ENCODE measurements at places on chromosomes 12 and 14.

DNA sequence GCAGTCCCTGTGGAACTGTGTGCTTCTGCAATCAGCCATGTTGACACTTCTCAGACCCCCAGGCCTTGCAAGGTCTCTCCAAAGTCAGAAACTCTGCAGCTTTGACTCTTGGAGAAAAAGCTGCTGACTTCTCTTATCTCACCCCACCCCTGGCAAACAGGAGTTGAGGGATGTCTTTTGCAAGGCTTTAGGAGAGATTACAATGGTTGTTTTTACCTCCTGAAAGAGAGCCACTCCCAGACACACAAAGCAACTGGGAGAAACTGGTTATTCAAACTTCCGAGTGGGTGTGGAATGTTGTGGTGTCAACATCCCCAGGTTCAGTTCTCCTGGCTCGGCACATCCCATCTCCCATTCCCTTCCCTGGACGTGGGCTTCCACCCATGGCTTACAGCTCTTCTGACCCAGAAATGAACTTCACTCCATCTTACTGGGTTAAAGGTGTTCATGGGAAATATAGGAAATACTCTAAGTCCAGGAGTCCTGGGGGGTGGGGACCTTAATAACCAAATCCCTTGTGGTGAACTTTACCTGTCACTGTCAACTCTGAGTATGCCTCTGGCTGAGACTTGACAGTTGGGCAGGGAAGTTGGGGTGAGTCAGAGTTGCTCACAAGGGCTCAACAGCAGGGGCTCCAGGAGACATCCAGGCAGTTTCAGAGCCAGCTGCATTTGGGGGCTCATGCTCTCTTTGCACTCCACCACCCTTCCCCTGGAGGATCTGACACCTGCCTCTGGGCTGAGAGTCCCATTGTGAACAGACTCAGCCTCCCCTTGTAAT lies 41.9 kb downstream of the CCDC177 start:
- no peak for DNase-seq

GRCh38 chr12:21656905-21657325 lies 727 bp downstream of the LDHB start:
- no peak for DNase-seq

DNA sequence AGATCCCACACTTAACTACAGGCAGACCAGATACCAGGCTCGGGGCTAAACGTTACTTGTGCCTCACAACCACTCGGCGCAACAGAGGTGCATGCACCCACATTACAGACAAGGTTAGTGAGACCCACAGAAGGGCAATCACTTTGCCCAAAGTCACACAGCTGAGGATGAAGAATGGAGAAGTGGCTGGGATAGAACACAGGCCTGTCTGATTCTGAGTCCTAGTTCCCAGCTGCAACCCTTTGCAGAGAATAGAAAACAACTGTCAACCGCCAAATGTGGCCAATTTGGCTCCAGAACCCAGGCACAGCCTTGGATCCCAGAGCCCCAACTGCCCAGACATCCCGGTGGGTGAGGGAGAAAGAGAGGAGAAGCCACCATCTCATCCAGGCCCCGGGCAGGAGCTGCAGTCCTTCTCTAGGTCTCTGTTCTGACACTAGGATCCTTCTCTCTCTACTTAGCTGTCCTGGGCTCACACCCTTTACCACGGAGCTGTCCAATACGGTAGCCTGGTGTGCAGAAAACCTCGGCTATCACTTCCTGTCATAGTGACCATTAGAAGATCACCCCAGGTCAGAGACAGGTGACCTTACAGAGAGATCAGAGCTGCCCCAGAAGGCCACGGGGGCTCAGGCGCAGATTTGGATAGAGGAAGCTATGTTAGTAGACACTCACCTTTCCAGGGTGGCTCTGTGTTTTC lies 59.1 kb downstream of the FAM222A start:
- DNase-seq, result no peak

- no peak for DNase-seq
Measured at GRCh38 chr12:22283508-22283907, 51.0 kb downstream of the ST8SIA1 start.

Measured in urinary bladder (tissue), 4 donors.